ENCODE measurements at places on chromosomes 16 and 17.

- DNase-seq: no peak
Observed at GRCh38 chr17:4600563-4600962, 16.2 kb downstream of the SMTNL2 start.

GRCh38 chr17:27153005-27153404 lies 140.9 kb upstream of the WSB1 start:
- no peak for DNase-seq

GRCh38 chr16:795580-796229 lies 4.8 kb downstream of the GNG13 start:
- no peak for DNase-seq

- no peak for DNase-seq
Observed at GRCh38 chr16:29139261-29139802, 154.5 kb downstream of the LAT start.

- no peak for DNase-seq
Observed at GRCh38 chr16:56985288-56985961, 3.9 kb upstream of the NLRC5 start.

- DNase-seq: no peak
Observed at GRCh38 chr17:82116246-82116645, 18.2 kb upstream of the FASN start.

- DNase-seq: no peak
Observed at GRCh38 chr17:57422574-57423164, 166.3 kb downstream of the MSI2 start.

DNA sequence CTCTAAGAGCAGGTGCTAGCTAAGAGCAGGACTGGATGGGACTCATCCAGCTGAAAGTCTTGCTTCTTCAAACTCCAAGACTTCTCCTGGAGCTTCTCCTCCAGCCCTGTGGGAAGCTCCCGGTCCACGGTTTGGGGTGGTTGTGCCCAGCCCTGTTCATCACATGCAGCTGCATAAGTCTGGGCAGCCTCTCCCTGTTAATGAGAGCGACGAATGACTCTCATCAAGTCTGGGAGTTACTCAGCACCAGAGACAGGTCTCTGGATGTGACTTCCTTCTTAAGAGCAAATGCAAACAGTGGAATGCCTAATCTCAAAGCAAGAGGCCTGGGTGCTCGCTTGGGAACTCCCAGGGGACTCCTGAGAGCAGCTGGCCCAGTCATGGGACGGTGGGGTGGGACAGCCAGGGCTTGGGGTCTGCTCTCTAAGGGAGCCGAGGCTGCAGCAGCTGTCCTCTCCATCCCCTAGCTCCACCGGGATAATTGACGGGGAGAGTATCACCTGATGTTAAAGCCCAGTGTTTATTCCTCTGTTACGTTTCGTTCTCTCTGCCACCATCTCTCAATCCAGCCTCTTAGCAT lies 35.3 kb upstream of the CRHR1 start:
- DNase-seq: no peak

DNA sequence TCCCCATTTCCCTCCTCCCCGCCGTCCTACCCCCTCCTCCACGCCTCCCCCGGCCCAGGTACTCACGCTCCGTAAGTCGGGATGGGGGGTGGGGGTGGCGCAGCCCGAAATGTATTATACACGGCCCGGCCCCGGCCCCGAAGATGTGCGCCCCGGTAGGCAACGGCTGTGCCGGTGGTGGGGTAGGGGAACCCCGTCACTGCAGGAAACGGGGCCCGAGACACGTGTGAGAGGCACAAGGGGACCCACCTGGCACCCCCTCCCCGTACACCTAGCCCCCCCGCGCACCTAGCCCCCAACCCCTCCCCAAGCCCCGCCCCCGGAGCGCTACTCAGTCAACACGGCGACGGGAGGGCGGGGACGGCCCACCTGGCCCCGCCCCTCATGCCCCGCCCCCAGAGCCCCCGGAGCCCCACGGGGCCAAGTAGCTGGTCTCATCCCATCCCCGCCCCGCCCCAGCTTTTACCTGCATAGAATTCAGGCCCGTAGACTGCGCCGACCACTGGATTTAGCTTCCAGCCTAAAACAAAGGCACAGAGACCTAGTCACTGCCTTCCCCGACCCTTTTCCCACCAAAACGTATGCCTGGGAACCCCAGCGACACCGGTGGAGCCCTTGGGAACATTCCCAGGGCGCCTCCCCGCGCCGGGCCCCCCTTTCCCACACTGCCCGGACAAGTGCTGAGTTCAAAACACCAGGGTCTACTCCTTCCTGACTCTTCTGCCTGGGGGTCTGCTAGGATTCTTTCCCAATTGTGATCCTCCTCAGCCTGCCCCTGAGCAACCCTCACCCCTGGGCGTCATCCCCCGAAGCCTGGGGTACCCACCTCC lies 22.8 kb downstream of the ENGASE start:
- no peak for DNase-seq

Data from activated CD8-positive, alpha-beta memory T cell treated with anti-CD3 and anti-CD28 coated beads for 1 hour (primary cell).